ENCODE measurements at places on chromosomes 16 and 17. TPM values are rescaled to one million over a fixed set of nuclear protein-coding genes. Genes with fewer than 3 reads are reported as not detected.

The NIP7 gene
- 6.9 TPM for total RNA-seq

The MYH11 gene
- 4,282 TPM for total RNA-seq

The VPS4A gene
- total RNA-seq: 33.7 TPM

The WNT9B gene
- not detected for total RNA-seq

The SLC12A3 gene
- not detected for total RNA-seq

The TBC1D3K gene
- not detected for total RNA-seq

The FDXR gene
- total RNA-seq: 6.1 TPM

The SYCE1L gene
- total RNA-seq: 0.71 TPM

The ARL17A gene
- total RNA-seq: 10.7 TPM

The LYRM9 gene
- total RNA-seq: 16.3 TPM

The MYCBPAP gene
- 2.0 TPM for total RNA-seq

The CPHXL2 gene
- not detected for total RNA-seq

The CCL7 gene
- not detected for total RNA-seq

The RASL10B gene
- 3.9 TPM for total RNA-seq

The SLC35G6 gene
- total RNA-seq: not detected

The GJD3 gene
- 2.1 TPM for total RNA-seq
